Omental fat pad (tissue), 4 donors: ENCODE measurements at places on chromosomes 13 and 19. TPM values are rescaled to one million over a fixed set of nuclear protein-coding genes. Genes with fewer than 3 reads are reported as not detected.

GRCh38 chr19:8224394-8225145 is 15.4 kb downstream of the CERS4 start:
- no peak for DNase-seq

GRCh38 chr13:72820156-72820897 is 38.4 kb downstream of the PIBF1 start:
- DNase-seq: no peak

DNA sequence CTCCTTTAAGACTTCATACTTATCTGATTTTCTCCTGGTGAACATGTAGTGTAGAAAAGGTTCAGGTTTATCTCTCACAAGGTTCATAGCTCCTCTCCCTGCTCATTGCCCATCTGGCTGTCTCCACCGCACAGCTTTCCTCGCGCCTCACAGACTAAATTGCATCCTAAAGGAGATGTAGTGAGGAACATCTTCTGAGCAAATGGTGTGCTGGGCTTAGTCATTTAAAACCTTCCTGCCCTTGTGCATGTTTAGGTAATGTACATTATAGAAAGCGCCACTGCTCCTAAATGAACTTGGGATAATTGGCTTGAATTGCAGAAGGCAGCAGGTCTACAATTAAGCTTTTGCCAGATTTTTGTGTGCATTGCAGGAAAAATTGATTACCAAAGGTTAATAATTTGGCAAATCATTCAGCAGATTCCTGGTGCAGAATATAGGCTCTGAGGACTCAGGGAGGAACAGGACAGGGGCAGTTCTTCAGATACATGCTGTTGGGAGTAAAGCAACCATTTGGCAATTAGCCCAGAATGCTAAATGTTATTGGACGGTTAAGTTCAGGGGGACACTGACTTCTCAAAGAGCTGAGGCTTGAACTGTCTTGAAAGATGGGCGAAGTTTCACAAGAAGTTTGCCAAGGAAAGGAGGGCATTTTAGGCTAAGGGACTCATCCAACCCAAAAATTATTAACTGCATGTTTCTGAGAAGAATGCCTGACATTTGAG is 108.4 kb upstream of the CLDN10 start:
- DNase-seq: no peak

The ZNF77 gene
- total RNA-seq: 4.4 TPM
